ENCODE measurements at places on chromosomes 1 and 21.

GRCh38 chr1:217344712-217345111 is 286.2 kb downstream of the GPATCH2 start:
- DNase-seq: no peak

DNA sequence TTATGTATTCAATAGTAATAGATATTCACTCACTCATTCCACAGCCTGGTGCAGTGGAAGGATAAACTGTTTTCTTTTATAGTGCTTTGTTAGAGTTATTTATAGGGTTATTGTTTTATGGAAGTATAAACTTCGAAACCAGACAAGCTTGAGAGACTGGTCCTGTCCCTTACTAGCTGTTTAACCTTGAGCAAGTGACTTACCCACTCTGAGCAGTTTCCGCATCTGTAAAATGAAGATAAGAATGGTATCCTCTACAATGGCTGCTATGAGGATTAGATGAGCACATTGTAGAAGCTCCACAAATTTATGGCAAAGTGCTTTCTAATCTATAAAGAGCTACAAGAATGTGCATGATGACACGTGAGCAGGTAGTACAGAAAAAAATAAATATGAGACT is 30.8 kb upstream of the EPS15 start:
- no peak for DNase-seq

- no peak for DNase-seq
Measured at GRCh38 chr21:31801551-31802219, 69.8 kb upstream of the SCAF4 start.

DNA sequence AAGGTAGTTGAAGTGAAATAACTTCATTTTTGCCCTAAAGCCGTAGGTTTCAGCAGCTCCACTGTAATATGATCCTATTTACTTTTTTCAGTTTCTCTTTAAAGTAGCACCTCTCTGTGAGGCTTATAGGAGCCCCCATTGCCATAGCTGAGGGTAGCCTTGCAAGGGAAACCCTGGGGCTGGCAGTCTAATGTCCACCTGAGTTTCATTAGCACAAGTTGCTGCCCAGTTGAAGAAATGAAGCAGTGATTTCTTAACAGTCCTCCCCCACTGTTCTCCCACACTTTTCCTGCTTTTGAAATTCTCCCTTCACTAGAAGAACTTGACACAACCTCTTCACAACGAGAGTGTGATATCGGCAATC is 1.5 kb downstream of the HMCN1 start:
- DNase-seq: peak; percentile 7

- no peak for DNase-seq
Measured at GRCh38 chr1:44718091-44718490, 12.9 kb downstream of the RNU5D-1 start.

DNA sequence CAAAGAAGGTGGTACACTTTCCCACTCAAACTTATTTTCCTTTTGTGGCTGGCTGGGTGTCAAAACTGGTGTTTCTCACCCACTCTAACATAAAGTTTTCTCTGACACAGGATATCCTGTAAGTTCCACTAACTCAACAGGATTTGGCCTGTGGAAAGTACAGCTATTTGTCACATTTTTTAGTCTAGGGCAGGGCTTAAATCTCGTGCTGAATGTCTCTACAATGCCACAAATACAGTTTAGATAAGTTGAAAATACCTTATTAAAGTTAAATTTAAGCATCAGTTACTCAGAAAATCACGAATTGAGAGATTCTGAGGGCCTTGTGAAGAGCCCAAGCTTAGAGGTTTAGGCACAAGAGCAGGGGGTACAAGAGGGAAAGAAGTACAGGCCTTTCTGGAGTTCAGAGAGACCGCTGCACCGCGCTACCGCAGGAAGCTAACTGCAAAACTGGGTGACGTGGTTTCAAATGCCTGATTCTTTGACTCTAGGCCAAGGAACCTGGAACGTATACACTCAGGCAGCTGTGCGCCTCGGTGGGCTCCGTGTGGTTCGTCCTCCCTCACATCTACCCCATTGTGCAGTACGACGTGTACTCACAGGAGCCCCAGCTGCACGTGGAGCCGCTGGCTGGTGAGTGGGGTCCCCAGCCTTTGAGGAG is 23.4 kb upstream of the PWP2 start:
- DNase-seq: no peak

- DNase-seq: no peak
Measured at GRCh38 chr1:56808410-56808809, 10.8 kb downstream of the FYB2 start.

DNA sequence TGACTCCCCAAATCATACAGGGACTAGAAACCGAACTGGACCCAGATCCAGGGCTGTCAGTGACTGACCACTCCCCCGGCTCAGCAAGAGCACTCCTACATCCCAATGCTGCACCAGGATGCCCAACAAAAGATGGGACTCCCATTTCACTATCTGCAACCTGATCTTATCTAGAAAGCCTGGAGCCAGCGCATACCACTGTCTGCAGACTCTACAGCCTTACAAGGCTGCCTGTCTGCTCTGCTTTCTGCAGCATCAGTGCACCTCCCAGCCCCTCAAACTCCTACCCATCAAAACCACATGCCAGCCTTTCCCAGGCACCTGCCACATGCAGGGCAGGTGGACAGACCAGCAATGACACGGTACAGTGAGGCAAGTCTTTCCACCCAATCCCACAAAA is 52.2 kb downstream of the SSBP3 start:
- DNase-seq: no peak

GRCh38 chr1:104291156-104291555 is 541.5 kb downstream of the AMY1C start:
- no peak for DNase-seq

DNA sequence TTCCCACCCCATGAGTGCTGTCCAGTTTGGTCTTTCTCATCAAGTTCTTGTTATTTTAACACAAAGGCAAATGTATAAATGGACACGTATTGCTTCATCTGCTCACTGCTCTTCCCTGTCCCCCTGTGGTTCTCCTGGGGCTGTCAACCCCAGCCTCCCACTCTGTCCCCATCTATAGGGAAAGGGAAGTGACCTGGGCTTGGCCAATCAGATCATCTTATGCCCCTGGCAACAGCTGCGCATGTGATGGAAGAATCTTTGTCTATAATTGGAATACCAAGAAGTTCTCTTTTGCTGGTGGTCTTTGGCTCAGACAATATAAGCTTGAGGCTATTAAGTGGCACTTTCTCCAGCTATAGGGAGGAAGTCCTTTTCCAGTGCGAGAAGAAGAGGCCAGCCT is 4.7 kb upstream of the CCSAP start:
- no peak for DNase-seq
